ENCODE measurements at places on chromosomes 12 and 14. TPM values are rescaled to one million over a fixed set of nuclear protein-coding genes. Genes with fewer than 3 reads are reported as not detected.

ADGRD1 gene
- total RNA-seq: 0.70 TPM

ZDHHC22 gene
- not detected for total RNA-seq

GRCh38 chr14:73386342-73386741 lies 72.0 kb downstream of the NUMB start:
- DNase-seq: no peak

OR6C2 gene
- not detected for total RNA-seq

GRCh38 chr14:26427097-26427496 lies 170.7 kb downstream of the NOVA1 start:
- DNase-seq: no peak

GRCh38 chr12:13182881-13183280 lies 13.6 kb upstream of the EMP1 start:
- DNase-seq: no peak

DNA sequence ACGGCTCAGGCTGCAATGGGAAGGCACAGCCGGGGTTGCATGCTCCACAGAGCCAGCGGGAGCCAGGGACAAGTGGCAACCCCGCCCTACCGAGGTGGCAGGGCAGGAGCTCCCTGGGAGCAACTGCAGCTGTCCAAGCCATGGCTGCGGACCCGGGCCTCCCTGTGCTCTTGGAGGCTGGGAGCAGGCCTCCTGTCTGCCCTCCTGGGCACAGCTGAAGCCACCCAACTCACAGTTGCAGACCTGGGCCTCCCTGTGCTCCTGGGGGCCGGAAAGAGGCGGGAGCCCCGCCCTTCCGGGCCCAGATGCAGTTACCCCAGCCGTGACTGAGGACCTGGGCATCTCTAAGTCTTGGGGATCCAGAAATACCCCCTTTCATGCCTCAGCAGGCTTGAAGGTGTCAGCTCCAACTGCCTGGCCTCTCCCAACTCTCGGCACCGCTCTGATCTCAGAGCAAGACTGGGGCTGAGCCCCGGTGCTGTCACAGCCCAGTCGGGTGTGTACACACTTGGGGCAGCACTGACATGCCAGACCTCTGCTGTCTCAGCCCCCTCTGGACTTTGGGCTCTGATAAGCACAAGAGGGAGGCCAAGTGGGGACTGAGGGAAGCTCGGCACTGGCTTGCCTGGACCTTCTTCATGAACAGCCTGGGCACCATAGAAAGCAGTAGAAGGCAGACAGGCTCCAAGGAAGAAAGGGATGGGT lies 7.5 kb upstream of the RASSF9 start:
- DNase-seq: no peak

GRCh38 chr14:27392153-27392552 lies 794.3 kb upstream of the NOVA1 start:
- DNase-seq: no peak

- DNase-seq: no peak
Measured at GRCh38 chr14:26078561-26078960, 519.3 kb downstream of the NOVA1 start.

DNA sequence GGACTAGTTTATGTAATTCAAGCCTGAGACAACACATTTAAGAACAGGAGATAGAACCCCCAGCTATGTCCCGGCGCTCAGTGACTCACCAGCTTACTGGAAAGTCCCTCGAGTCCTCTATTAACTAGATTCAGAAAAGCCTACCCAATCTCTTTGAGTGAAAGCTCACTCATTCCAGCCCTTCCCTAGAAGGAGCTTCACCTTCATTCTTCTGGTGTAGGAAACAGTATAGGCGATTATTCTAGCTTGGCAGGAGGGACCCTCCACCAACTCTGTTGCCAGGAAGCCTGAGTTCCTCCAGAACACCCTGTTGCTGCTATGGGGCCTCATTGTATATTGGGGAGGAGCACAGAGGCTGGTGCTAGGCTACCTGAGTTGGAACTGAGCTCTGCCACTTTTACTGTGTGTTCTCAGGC lies 57.2 kb upstream of the AEBP2 start:
- DNase-seq: peak; percentile 37

SDS gene
- not detected for total RNA-seq

- no peak for DNase-seq
Measured at GRCh38 chr12:120381752-120382419, 12.9 kb upstream of the MSI1 start.

ACRBP gene
- total RNA-seq: 2.8 TPM

- no peak for DNase-seq
Measured at GRCh38 chr14:81301813-81302212, 81.1 kb upstream of the GTF2A1 start.

KRT74 gene
- not detected for total RNA-seq

DNA sequence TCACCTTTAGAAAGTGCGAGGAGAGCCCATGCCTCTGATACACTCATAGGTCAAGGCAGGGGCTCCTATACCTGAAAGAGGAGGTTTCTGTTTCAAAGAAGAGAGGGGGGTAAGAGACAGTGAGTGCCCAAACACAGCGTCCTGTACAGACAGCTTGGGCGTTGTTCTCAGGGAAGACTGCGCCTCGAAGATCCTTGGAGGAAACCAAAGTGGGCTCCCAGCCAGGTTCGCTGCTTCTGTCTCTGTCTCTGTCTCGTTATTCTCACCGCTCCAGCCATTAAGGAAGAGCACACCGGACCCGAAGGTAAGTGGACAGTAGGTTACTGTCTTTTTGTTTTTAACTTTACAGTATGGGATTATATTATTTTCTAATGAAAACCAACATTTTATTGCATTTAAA lies 5.8 kb upstream of the IFI27 start:
- no peak for DNase-seq

- no peak for DNase-seq
Measured at GRCh38 chr14:35808076-35808637, 938 bp downstream of the RALGAPA1 start.

PFDN5 gene
- 355 TPM for total RNA-seq

GRCh38 chr12:42564556-42564955 lies 25.0 kb downstream of the PRICKLE1 start:
- DNase-seq: no peak

RNASE7 gene
- total RNA-seq: not detected

DNA sequence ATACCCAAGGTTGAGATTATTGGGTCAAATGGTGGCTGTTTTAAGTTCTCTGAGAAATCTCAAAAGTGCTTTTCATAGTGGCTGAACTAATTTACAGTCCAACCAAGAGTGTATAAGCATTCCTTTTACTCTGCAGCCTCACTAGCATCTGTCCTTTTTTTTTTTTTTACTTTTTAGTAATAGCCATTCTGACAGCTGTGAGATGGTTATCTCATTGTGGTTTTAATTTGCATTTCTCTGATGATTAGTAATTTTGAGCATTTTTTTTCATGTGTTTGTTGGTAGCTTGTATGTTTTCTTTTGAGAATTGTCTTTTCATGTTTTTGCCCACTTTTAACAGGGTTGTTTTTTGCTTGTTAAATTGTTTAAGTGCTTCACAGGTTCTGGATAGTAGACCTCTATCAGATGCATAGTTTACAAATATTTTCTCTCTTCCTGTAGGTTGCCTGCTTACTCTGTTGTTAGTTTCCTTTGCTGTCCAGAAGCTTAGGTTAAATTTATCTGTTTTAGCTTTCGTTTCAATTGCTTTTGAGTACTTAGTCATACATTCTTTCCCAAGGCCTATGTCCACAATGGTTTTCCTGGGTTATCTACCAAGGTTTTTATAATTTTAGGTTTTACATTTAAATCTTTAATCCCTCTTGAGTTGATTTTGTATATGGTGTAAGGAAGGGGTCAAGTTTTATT lies 881.3 kb upstream of the SEL1L start:
- no peak for DNase-seq

POTEG gene
- not detected for total RNA-seq

KRT2 gene
- not detected for total RNA-seq

GRCh38 chr12:96329545-96329944 lies 70.7 kb downstream of the CDK17 start:
- DNase-seq: no peak

DNA sequence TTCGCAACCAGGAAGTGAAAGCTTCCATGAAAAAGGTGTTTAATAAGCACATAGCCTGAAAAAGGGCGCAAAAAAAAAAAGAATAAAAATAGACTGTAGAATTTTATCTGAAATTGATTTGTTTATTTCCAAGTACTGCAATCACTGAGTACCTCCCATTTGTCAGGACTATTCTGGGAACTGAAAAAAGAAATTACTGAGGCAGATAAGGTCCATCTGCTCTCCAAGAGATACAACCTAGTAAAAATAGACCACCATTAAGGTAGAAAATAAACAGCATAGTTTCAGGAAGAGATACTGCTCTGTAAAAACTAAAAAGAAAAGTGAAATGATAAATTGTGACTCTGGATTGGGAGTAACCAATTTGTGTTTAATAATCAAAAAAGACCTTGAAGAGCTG lies 24.7 kb downstream of the OR4N2 start:
- no peak for DNase-seq

RABGGTA gene
- total RNA-seq: 58.6 TPM

GPX2 gene
- not detected for total RNA-seq

- peak; percentile 81 for DNase-seq
Measured at GRCh38 chr14:77094672-77095284, 3.3 kb upstream of the CIPC start.

DNA sequence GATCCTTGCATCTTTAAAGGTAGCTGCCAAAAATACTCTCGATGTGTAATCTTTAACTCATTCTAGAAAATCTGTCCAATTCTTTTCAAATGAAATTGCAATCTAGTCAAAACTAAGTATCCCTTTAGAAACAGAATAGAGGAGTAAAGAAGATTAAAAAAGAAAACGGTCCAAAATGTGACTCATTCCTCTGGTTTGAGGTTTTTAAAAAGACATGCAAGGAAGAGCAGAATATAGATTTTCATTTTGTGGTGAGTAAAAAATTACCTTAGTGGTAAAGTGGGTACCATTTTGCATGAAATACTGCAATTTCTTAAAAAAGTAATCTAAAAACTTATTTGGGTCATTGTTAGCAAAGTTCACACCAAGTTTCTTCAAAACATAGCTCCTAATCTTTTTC lies 108.4 kb downstream of the BRMS1L start:
- no peak for DNase-seq

ASCL1 gene
- total RNA-seq: 0.16 TPM

DNA sequence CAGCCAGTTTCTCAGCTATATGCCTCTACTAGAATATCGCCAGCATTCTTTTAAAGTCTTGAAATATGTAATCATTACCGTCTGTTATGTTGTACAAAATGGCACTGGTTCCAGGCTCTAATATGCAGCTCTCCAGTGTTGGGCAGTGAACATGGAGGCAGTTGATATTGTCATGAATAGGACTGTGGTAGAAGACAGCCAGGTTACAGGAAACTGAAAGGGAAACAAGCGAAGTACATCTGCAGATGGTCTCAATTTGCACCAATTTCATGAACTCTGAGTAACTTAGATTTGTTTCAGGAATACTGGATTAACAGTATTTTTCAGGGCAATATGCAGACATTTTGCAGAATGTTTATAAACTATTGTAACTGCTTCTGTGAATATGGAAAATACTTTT lies 13.4 kb upstream of the KLHL42 start:
- DNase-seq: no peak

GRCh38 chr14:57295239-57295638 lies 26.5 kb downstream of the AP5M1 start:
- no peak for DNase-seq

- DNase-seq: no peak
Measured at GRCh38 chr12:77845831-77846230, 15.1 kb downstream of the NAV3 start.

DNA sequence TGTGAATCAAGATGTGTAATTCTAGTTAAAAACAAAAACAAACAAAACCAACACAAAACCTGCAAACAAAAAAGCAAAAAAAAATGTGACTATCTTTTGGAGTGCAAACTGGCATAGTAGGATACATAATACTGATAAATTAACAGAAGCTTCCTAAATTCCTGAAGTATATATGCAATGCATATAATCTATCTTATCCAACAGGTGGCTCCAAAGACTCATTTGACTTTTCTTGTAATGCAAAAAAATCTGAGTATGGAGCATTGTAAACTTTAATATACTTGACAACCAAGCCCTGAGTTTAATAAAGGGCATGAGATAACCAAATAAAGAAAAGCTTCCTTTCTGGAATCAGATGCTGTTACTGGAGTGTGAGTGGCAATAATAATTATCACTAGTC lies 1003.6 kb downstream of the FSCB start:
- DNase-seq: no peak

SYNDIG1L gene
- not detected for total RNA-seq

GRCh38 chr12:6307529-6307928 lies 3.0 kb upstream of the PLEKHG6 start:
- no peak for DNase-seq

DNA sequence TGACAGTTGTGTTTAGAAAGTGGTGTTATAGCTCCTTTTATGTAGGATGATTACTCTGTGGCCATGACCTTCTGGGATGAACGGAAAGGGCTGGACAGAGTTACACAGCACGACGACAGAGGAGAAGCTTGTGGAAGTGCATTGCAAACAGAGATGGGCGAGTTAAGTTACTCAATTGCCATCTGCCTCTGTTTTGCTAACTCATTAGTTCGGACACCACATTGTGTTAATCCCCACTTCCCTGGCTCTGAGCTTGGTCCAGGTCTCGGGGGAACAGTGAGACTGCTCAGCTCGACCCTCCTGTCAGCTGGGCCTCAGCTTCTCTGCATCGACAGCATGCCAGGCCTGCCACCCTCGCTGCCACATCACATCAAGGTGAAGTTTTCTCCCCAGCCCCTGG lies 408.0 kb downstream of the ZFP36L1 start:
- DNase-seq: no peak

- no peak for DNase-seq
Measured at GRCh38 chr14:104294983-104295680, 156.7 kb downstream of the KIF26A start.

DNA sequence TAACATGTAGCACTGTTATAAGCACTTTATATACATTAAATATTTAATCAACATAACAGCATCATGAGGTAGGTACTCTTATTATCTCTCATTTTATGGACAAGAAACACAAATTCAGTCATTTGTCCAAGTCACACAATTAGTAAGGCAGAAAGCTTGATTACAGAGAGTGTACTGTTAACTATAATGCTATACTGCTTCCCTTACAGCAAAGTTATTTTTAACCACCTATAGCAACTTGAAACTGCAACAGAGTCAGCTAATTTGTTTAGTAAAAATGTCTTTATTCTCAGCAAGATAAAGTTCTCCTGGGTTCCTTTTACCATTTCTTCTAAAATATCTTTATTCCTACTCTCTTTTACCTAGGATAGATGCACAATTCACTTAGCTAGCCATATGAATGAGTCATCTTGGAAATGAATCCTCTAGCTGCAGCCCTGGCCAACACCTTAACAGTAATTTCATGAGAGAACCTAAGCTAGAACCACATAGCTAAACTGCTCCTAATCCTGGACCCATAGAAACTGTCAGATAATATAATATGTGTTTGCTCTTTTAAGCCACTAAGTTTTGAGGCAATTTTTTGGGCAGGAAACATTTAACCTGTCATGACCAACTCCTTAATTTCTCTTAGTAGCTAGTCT lies 90.2 kb upstream of the HECTD1 start:
- DNase-seq: no peak

DNA sequence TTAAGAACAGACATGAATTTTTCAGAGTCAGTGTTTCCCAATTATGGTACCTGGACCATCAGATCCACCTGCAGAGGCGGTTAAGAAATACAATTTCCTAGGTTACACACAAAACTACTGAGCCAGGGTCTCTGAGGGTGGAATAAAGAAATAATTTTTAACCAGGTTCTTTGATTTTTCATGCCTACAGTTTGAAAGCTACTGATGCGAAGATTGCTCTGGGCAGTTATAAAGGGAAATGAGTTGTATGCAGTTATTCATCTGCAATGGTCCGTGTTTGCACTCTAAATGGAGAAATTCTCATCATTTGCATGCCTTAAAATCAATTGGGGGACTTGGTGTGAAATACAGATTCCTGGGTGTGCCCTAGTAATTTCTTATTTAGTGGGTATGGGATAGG lies 89.7 kb downstream of the ERGIC2 start:
- no peak for DNase-seq
